ENCODE measurements at places on chromosomes 7 and 10.

DNA sequence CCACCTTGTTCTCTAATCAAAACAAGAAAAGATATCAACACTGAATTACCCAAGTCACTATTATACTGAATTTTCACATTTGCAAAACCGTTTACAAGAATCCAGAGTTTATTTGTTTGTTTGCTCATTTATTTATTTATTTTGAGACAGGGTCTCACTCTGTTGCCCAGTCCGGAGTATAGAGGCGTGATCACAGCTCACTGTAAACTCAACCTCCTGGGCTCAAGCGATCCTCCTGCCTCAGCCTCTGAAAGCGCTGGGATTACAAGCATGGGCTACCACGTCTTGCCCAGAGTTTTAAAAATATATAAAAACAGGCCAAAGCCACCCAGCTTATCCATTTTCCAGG lies 8.5 kb downstream of the CREB3L2 start:
- DNase-seq, result no peak

DNA sequence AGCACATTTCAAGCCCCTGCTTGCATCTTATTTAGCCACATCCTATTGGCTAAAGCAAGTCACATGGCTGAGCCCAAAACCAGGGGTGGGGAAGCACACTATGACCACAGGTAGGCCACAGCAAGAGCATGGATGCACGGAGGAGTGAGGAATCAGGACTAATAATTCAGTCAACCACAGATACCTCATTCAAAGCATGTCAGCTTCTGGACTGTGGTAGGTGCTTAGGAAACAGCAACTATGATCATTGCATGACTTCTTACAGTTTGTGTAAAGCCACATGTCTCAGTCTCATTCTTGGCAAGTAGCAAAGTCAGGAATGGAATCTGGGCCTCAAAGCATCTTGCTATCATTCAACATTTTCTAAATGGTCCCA lies 79.0 kb upstream of the EMX2 start:
- no peak for DNase-seq

GRCh38 chr10:100745882-100746783 lies 751 bp downstream of the PAX2 start:
- no peak for DNase-seq

DNA sequence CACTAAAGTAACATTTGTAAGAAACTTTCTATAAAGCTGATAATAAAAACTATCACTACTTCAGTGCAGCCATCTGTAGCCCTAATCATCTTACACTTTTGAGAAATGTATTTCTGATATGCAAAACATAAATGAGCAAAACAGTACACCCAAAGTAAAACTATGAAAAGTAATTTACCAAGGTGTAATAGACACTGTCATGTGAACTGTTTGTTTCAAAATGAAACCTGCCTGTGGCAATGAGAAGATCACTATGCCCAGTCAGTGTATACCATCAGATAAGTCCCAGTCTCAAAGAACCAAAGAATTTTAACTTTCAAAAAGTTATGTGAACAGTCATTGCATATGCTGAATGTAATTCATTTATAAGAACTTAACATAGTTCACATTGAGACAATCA lies 398.1 kb downstream of the CDC14C start:
- no peak for DNase-seq

DNA sequence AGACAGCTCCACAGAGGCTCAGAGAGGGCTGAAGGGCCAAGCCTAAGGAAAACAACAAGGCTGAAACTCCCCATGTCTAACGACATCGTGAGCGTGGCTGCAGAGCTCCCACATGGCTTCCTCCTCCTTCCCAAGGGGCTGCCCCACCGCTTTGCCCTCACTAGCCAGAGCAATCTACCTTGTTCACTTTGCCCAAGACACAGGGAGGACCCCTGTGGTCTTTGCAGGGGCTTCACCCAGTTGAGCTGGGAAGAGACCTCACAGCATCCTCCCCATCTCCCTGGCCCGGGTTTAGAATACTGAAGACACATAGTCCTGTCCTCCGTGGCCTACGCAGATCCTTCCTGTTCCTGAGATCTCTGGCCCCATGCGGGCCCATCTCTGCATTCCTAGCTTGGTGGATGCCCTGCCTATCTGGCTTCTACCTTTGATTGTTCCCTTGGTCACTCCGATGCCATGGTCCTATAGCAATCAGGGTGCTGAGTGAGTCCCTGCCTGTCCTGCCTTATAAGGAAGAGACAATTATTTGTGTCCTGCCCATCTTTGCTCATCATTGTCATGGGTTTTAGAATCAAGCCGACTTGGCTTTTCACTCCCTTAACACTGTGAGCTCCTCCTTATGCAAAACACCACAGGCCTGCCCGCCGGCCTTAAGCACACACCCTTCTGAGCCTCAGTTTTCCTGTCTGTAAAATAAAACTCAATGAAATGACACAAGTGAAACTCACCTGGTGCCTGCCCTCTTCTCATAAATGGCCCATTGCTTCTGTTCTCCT lies 73.2 kb downstream of the PARP12 start:
- no peak for DNase-seq

- DNase-seq, result no peak
Observed at GRCh38 chr7:156537006-156537405, 103.6 kb upstream of the RNF32 start.

DNA sequence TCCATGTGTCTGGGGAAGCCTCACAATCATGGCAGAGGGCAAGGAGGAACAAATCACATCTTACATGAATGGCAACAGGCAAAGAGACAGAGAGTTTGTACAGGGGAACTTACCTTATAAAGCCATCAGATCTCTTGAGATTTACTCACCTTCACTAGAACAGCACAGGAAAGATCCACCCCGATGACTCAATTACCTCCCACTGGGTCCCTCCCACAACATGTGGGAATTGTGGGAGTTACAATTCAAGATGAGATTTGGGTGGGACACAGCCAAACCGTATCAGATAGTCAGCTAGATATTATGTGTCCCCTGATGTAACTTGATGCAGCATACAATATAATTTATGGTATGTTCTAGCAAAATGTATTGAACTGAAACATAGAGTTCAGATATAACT lies 14.1 kb upstream of the CEP41 start:
- DNase-seq, result no peak

GRCh38 chr7:153518201-153518984 lies 533.8 kb upstream of the DPP6 start:
- no peak for DNase-seq

- no peak for DNase-seq
Observed at GRCh38 chr7:146492017-146492416, 375.4 kb downstream of the CNTNAP2 start.

DNA sequence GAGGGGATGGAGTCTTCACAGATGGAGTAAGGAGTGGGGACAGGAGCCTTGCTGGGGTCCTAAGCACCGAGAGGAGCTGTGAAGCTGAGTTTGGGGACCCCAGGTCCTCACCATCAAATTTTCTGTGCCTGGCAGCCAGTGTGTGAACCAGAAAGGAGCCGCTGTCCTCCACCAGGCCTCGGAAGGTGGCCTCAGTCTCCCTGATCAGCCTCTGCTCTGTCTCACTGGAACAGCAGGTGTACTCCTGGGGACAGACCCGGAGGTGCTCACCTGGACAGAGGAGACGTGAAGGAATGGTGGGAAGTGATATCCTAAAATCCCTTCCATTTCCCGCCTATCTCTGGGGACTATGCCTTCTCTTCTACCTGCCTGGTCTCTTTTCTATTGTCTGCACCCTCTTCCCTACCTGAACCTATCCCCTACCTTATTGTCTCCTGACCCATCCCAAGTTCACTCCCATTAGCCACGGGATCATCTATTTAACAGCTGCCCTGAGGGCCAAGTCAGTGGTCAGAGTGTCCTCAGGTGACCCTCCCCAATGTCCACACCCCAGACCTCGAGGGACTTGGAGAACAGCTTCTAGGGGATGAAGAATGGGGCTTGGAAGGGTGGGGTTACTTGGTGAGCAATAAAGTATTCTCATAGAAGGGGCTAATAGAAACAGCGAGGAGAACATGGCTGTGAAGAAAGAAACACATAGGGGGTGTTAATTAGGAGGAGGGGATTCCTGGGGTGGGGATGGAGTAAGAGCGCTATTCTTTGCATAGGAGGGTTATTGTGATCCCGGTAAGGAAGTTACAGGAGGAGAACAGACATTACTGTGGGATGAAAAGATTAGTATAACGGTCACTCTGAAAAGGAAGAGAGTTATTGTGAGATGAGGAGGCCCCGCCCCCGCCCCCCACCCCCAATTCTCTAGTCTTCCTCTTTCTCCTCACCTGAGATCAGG lies 811 bp downstream of the GPC2 start:
- no peak for DNase-seq

GRCh38 chr10:124367936-124368335 lies 50.8 kb downstream of the OAT start:
- no peak for DNase-seq

DNA sequence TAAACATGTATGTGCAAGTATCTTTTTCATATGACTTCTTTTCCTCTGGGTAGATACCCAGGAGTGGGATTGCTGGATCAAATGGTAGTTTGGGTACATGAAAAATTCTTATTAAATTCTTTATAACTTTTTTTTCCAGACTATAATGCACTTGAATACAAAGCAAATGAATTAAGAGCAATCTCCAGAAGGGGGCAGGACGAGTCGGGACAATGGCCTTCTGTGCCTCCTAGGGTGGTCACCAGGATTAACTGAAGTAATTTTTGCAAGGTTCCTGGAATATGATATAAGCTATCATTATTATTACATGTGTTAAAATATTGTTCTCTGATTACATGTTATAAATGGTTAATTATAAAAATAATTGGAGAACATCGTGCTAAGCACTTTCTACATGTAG lies 127.2 kb downstream of the PPP1R17 start:
- DNase-seq, result no peak

DNA sequence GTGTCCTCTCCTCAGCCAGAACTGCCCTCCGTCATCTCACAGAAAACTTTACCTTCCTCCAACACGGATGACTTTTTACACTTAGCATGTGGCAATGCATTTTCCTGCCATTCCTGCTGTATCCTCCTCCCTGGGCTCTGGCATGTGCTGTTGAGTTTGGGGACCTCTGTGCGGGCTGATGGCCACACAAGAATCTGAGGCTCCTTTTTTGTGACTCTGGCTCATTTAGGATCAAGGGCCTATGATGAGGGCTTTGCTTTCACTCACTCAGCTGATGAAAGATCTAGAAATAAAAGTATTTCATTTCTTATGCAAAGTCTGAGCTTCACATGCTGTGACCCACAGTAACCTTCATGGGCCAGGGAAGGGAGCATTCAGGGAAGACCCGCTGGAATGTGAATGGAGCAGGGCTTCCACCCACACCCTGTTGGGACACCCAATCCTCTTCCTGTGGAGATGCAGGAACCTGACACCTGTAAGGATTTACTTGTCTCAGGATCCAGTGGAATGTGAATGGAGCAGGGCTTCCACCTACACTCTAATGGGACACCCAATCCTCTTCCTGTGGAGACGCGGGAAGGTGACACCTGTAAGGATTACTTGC lies 500.3 kb upstream of the MKI67 start:
- no peak for DNase-seq

- DNase-seq, result no peak
Observed at GRCh38 chr10:42976351-42977031, 100.4 kb upstream of the RET start.

DNA sequence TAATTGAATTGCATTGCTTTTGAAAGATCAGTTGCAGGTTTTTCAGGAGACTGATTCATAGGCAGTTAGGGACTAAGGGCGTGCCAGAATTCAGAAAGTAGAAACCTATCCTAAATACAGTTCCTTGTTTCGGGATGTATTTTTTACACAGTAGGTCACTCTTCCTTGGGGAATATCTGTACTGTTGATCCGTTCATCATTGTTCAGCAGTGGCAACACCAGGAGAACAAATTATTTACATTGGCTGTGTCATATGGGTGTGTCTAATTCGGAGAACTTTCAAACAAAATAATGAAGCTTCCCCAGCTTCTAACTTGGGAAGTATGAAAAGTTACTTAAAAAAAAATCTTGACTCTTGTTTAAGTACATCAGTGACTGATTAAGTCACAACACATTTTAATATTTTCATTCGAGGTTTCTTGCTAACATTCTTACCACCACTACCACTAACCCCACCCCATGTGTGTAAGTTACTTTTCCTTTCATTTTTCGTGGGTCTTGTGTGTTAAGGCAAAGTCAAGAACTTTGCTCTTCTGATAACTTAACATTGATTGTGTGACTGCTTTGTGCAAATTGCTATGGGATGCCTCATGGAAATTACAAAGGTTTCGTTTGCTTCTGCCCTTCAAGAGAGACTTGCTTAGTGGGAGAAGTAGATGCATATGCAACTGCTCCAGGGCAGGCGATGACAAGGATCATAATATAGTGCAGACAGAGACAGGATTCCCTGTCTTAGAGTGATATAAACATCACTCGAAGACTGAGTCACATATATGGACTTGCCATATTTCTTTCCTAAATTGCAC lies 43.8 kb upstream of the RPA3 start:
- no peak for DNase-seq

- DNase-seq, result no peak
Observed at GRCh38 chr10:5611899-5612680, 54.3 kb downstream of the ASB13 start.

DNA sequence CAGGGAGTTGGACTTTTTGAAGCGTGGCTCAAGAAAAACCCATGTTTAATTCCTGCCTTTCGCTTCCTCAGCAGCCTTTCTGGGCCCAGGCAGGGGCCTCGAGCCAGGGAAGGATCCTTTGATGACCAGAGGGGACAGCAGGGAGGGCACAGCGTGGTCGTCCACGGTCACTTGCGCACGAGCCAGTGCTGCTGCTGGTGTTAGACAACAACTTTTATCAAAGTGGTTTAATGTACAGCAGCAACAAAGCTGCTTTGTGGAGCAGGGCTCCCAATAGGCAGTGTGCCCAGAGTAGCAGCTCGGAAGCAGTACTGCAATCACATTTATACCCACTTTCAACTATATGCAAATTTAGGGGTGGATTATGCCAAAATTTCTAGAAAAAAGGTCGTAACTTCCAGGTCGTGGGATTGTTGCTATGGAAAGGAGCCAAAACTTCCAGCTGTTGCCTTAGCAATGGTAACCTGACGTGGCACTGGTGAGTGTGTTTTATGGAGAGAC lies 6.1 kb downstream of the GIMAP1 start:
- no peak for DNase-seq

DNA sequence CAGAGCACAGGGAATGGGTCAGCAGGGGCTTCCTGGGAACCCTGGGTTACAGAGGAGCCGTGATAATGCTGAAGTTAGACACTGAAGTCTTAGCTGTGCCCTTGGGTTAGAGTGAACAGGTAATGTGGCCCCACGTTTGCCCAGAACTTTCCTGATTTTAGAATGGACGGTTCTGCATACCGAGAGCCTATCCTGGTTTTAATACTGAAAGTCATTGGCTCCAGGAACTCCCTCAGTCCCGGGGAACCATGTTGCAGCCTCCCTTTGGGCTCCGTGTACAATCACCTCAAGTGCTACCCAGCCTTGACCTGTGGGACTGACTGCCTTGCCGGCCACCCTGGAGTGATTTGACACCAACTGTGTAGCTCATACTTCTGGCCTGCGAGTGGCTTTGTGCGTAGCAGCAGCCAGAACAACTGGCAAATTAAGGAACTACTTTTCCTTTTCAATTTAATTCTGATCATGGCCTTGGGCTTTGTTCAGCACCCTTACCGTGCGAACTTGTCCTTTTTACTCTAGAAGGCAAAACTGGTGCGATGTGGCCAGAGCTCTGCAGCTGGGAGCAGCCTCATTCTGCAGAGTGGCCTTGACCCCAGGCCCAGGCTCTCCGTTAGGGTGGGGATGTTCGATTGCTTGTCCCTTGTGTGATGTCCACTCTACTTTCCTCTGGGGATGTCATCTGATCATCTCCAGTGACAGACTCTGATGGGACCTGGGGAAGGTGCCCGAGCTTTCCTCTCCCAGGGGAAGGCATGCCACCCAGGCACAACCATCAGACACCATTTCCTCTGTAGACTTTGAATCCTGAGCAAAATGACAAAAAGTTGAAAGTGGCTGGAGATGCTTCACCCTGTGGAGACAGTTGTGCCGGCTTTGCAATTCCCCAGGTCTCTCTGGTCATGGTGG lies 265.9 kb downstream of the GLRX3 start:
- no peak for DNase-seq

- no peak for DNase-seq
Observed at GRCh38 chr7:40072268-40072667, 62.2 kb downstream of the MPLKIP start.

Data from stimulated activated CD8-positive, alpha-beta memory T cell treated with anti-CD3 and anti-CD28 coated beads, Interleukin-4, amount 100 ng/mL, for 4 hours (primary cell).